ENCODE measurements at places on chromosomes 3 and 15. TPM values are rescaled to one million over a fixed set of nuclear protein-coding genes. Genes with fewer than 3 reads are reported as not detected.

GRCh38 chr15:27059610-27060202, 88.7 kb downstream of the GABRG3 start:
- no peaks in the 10 kb centered on the region for H3K27me3 ChIP-seq
- no peaks in the 10 kb centered on the region for H3K36me3 ChIP-seq
- H3K4me1 ChIP-seq, result no peaks in the 10 kb centered on the region
- H3K27ac ChIP-seq, result no peak overlapping the region

DNA sequence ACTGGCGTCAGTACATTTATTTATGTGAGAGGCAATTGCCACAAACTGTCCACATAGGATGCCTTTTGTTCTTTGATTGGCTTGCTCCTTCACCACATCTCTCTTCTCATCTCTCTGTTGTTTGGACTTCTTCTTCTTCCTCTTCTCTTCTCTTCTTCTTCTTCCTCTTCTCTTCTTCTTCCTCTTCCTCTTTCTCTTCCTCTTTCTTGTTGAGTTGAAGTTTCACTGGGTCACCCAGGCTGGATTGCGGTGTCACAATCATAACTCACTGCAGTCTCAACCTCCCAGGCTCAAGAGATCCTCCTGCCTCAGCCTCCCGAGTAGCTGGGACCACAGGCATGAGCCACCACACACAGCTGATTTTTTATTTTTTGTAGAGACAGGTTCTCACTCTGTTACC, 67.7 kb upstream of the GSK3B start:
- H3K4me1 ChIP-seq, result no peaks in the 10 kb centered on the region
- no peaks in the 10 kb centered on the region for H3K36me3 ChIP-seq
- no peak overlapping the region for H3K4me3 ChIP-seq
- no peaks in the 10 kb centered on the region for H3K27me3 ChIP-seq
- no peak for DNase-seq
- no peak overlapping the region for H3K27ac ChIP-seq

DNA sequence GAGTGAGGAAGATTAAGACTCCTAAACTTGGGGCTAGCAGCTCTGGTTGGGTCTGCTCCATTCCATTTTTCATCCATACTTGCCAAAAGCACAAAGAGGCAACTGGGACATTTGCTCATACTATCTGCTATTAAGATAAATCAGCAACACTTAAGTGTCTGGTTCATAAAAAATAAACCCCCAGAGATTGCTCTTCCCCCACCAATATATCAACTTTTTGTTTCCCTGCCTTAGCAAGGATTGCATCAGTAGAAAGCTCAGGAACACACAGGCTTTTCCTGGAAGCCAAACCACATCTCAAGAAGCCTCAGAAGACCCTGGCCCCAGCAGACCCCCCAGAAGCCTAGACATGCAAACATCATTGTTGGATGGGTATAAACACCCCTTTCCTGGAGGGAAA, 232.4 kb upstream of the WNT5A start:
- DNase-seq, result no peak
- no peaks in the 10 kb centered on the region for H3K27me3 ChIP-seq
- H3K27ac ChIP-seq, result no peak overlapping the region
- peaks cover 4% of the 10 kb centered on the region for H3K4me1 ChIP-seq

DNA sequence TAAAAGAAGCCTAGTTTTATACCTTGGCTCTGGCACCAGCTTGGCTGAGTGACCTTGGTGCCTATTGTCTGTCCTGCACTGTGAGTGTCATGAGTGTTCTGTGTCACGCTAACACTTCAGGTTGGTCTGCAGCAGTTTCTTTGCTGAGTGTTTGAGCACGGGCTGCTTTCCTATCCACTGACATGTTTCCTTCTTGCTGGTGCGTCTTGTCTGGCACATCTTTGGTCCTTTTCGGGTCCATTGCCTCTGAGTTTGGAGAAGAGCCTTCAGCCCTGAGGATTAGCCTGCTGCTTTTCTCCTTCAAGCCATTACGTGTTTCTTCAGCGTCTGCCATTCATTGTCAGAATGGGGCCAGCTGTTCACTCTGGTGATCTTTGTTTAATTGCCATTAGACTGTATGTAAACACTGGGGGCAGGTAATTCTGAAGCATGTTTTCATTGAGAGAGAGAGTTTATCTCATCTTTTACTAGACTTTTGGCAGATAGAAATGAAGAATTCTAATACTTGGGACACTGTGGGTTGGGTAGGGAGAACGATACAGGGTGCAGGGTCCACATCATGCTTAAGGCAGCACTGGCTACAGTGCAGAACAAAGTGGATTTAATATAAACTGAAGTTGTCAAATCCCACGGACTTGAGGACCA, 55.5 kb downstream of the LRRC28 start:
- DNase-seq, result peak; percentile 23
- H3K27me3 ChIP-seq, result no peaks in the 10 kb centered on the region
- H3K4me1 ChIP-seq, result no peaks in the 10 kb centered on the region
- H3K27ac ChIP-seq, result no peak overlapping the region
- H3K4me3 ChIP-seq, result no peak overlapping the region

- no peak overlapping the region for H3K4me3 ChIP-seq
- no peaks in the 10 kb centered on the region for H3K4me1 ChIP-seq
- no peaks in the 10 kb centered on the region for H3K27me3 ChIP-seq
- no peaks in the 10 kb centered on the region for H3K36me3 ChIP-seq
Measured at GRCh38 chr15:81274931-81275707, 48.8 kb downstream of the STARD5 start.

Gene C3orf22
- total RNA-seq, result not detected

Gene RYR3
- 0.04 TPM for total RNA-seq

Gene MNS1
- total RNA-seq, result 2.4 TPM

Gene MKRN3
- 0.43 TPM for total RNA-seq

Gene SSR3
- 171 TPM for total RNA-seq

Measured in pancreas (tissue), 10 donors.